ENCODE measurements at places on chromosomes 5 and 9.

GRCh38 chr5:132086277-132086794 is 12.7 kb downstream of the CSF2 start:
- DNase-seq = no peak

DNA sequence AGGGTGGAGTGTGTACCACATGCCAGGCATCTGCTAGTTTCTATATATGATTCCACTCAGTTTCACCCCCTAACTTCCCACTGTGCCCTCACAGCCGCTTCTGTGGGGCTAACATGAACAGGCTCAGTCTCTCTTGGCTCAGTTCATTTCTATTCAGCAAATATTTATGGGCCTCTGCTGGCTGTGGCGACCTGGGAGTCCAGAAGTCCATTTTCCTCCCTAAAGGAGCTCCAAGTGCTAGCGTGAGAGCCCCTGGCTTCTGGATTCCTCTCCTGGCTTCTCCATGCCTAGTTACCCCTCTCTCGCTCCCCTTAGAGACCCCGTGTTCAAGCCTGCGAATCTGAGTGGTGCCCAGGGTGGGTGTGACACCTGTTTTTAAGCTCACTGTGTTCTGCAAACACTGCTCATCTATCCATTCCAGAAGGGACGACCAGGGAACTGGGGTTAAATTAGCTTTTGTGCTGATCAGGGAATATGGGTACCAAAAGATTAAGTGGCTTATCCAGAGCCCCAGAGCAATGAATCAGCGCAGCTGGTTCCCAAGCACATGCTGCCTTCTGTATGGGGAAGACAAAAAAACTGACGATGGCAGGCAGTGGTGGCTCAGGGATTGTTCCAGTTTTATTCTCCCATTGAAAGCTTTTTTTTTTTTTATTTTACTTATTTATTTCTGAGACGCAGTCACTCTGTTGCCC is 57.6 kb downstream of the HMCN2 start:
- no peak for DNase-seq

DNA sequence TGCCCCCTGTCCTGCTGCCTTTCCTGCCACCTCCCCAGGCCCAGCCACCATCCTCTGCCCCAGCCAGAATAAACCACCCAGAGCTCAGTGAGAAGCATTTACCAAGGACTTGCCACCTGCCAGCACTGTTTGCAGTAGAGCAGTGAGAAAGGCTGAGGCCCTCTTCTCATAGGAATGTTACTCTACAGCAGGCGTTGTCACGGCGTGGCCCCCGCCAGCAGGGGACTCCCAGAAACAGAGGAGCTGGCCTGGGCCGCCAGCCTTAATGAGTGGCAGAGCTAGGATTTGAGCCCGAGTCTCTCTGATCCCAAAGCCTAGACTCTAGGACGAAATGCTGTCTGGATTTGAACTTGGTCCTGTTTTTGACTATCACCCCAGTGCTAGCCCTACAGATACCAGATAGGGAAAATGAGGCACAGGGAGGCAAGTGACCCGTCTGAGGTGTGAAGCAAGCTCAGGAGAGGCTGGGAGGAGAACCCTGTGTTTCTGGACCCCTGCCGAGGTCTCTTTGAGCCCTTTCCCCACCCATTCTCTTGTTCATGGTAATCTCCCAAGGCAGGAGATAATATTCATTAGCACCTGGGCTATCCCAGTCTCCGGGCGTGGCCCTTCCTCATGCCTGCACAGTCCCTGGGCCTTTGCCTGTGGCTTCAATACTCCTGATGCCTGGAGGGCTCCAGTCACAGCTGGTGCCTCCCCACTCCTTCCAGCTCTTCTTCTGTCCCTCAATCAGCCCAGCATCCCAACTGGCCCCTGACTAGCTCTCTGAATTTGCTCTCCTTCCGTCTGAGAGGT is 30.7 kb downstream of the HRH2 start:
- DNase-seq = no peak

- no peak for DNase-seq
Measured at GRCh38 chr5:176784218-176785165, 25.9 kb upstream of the UNC5A start.

GRCh38 chr5:61215996-61216395 is 53.7 kb upstream of the SMIM15 start:
- no peak for DNase-seq

- DNase-seq = no peak
Measured at GRCh38 chr5:176846335-176847140, 36.2 kb downstream of the UNC5A start.

- DNase-seq = no peak
Measured at GRCh38 chr5:143921525-143922311, 109.8 kb downstream of the HMHB1 start.

DNA sequence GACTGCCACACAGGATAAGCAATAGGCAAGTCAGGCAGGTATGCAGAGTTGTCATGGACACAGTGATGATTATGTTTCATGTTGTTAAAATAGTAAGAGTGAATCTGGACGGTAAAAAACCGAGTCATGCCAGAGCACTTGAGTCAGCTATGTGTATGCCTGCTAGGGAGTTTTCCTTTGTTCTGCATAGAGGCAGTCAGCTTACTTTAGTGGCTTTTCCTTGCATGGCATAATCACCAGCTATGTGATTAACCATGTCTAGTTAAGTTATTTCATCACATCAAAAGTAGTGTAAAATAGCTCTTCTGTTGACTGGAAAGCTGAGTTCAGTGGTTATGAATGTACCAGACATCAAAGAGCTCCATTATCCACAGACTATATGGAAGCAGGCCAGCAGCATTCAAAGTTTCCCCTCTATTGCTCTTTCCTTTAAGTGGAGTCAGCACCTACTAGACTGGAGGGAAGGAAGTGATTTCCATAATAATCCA is 989.8 kb downstream of the TLE1 start:
- no peak for DNase-seq

- DNase-seq = no peak
Measured at GRCh38 chr9:98856982-98857381, 49.5 kb downstream of the GALNT12 start.

GRCh38 chr9:115202181-115202580 is 84.2 kb upstream of the TNC start:
- no peak for DNase-seq

DNA sequence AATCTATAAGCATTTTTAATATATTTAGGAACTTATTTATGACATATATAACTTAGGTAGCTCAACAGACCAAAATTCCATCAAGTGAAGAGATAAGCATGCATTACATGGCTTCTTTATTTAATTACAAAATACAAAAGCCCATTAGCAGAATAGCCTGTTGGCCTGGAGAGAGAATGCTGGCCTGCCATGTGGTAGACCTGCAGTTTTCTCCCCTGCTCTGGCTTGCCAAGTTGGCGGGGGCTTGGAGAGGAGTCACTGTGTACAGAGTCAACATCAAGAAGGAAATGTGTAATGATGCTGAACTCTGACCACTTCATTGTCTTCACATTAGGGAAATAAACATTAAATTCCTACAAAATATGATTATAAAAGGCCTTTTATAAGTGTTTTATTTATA is 69.8 kb upstream of the CNTLN start:
- no peak for DNase-seq

DNA sequence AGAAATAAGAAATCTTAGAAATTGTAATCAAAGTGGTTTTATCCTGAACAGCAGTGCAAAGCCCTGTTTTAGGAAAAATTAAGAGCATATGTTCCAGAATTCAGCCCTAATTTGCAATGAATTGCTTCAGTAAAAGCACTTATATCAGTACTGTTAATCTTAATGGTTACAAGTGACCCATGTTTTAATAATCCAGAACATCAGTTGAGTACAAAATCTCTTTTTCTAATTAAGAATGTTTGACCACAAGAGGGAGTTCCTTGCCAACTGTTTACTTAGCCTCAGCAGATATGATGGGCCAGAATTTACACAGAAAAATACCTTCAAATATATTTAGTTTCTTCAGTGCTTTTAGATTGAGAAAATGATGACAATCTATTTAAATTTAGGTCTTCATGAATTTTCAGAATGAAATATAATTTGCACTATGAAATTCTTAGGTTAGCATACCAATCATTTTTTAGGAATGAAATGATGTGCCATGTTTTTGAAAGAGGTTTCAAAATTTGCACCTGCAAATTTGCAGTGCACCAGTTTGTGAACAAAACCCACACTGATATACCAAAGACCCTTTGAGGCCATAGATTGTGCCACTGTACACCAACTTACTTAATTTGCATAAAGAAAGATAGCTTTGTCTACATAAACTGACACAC is 926.3 kb upstream of the ARRDC3 start:
- DNase-seq = no peak

DNA sequence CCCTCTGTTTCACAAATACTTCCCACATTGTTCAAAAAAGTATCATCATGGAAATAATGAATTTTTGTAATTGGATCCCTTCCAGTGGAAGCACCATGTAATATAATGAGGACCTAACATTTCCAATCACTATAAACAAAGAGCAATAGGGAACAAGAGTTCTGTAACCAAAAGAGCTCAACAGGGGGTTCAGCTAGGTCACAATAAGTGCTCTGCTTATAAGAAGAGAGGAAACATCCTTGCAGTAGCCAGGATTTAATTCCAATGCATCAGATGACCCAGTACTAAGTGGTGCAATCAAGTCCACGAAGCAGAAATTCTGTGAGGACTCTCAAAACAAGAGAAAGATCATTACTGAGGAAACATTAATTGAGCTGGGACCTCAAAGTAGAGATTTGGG is 5.9 kb downstream of the SERINC5 start:
- DNase-seq = no peak

- no peak for DNase-seq
Measured at GRCh38 chr9:134778841-134779411, 101.7 kb upstream of the FCN2 start.

GRCh38 chr5:138111937-138112336 is 27.3 kb downstream of the NME5 start:
- no peak for DNase-seq

GRCh38 chr5:135063056-135063445 is 29.0 kb upstream of the PITX1 start:
- DNase-seq = no peak

- DNase-seq = no peak
Measured at GRCh38 chr9:21016701-21017491, 14.5 kb downstream of the HACD4 start.

DNA sequence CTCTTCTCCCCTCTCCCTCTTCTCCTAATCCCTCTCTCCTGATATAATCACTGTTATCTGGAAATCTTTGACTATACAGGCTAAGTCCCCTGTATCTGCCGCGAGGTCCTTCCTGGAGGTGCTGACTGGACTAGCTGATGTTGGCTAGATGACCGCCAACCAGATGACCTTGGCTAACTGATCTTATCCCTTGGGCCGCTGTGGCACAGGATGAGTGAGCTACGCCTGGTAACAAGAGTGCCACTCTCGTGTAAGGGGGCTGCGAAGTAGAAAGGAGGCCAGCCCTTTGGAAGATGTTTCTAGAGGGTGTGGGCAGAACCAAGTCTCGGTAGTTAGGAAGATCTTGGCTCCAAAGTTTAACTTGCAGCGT is 345 bp upstream of the PRRC1 start:
- DNase-seq = no peak

GRCh38 chr5:149839761-149840160 is 104.8 kb downstream of the PDE6A start:
- DNase-seq = no peak

- DNase-seq = no peak
Measured at GRCh38 chr5:17436761-17437221, 61.2 kb upstream of the TAF11L2 start.

- no peak for DNase-seq
Measured at GRCh38 chr5:178413988-178414387, 176.2 kb downstream of the COL23A1 start.

- no peak for DNase-seq
Measured at GRCh38 chr5:168329302-168329701, 37.9 kb downstream of the WWC1 start.

DNA sequence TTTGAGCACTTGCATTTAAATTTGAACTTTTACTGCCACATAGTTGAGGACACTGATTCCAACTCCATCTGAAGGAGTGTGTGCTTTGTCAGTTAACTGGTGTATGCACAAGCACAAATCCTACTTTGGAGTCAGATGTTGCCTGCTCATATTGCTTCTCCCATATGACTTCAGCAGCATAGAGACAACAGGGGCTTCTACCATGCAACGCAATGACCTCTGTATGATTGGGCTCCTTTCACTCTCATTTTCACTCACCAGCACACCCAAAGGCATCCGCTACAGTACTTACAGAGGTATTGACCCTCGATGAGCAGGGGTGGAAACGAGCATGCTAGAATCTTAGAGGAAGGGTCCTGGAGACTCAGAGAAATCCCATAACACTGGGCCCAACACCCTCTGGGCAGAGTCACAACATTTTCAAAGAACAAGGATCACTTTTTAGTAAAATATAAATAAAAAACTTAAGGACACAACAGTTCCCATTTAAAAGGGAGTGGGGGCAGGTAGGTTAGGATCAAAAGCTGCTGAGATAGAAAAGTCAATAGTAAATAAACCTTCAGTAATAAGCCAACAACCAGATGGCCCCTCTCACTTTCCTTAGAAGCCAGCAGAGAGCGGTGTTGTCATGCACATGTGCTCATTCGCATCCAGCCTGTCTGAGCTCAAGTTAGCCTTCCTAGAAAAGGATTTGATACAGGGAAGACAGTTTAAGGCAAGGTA is 203.8 kb downstream of the SNCAIP start:
- peak; percentile 70 for DNase-seq

- no peak for DNase-seq
Measured at GRCh38 chr5:173848986-173849596, 39.1 kb upstream of the CPEB4 start.

GRCh38 chr5:17214893-17215292 is 2.5 kb upstream of the BASP1 start:
- no peak for DNase-seq

- no peak for DNase-seq
Measured at GRCh38 chr9:125690679-125691078, 16.3 kb downstream of the MAPKAP1 start.

DNA sequence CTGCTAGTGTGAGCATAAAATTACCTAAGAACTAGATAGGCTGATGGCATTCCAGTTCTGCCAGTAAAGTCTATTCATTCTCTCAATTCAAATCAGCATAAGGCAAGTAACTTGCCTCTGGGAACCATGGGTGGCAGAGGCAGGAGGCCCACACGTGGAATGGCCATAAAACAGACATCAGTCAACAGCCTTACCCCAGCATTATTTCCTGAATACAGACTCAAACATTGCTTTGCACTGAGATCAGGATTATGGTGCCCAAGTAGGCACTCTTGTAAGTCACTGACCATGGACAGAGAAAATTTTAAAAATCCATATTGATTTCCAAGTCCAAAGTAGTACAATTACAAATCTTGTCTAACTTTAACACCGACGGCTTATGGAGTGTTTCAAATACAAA is 157.7 kb downstream of the NR2F1-AS1 start:
- no peak for DNase-seq

DNA sequence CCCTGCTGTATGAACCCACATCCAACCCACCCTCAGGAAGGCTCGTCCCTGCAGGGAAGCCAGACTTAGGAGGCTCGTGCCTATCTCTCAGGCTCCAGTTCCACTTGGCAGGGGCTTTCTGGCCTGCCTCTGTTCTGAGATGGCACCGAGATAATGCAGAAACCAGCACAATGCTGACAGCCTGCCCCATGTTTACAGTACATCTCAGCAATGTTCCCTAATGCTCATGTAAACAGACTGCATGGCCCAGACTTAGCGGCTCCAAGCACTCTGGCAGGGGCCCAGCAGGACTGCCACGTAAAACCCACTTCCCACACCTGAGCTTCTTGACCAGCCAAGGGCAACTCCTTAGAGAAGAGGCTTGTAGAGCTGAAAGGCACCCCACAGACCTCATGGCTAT is 499.5 kb upstream of the BRINP1 start:
- DNase-seq = peak; percentile 42

GRCh38 chr5:122937914-122938313 is 92.5 kb downstream of the SNX24 start:
- no peak for DNase-seq

GRCh38 chr9:4596165-4596922 is 65.8 kb upstream of the PLPP6 start:
- no peak for DNase-seq

Measured in NCI-H2227 treated with DMSO at 0.1 percent for 48 hours (cell line).